ENCODE measurements at places on chromosomes 7 and 10.

- DNase-seq: no peak
Measured at GRCh38 chr10:11699550-11700097, 42.6 kb upstream of the ECHDC3 start.

GRCh38 chr10:69327463-69328379 lies 49.4 kb downstream of the HK1 start:
- DNase-seq: peak; percentile 9

GRCh38 chr10:126034586-126034985 lies 138.2 kb downstream of the FANK1 start:
- DNase-seq: no peak

DNA sequence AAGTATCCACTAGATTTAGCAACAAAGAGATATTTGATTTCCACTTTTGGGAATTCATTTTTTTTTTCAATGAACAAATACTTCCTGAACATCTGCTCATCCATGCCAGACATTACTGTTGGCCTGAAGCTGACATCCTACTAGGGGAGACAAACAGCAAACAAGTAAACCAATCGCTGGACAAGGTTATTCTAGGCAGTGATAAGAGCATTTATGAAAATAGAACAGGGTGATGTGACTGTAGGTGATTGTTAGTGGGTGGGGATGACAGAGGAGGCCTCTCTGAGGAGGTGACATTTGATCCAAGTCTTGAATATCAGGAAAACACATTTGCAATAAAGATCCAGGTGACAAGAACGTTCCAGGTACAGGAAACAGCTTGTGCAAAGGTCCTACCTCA lies 89.1 kb upstream of the FAM180A start:
- DNase-seq: no peak

- DNase-seq: peak; percentile 53
Measured at GRCh38 chr7:30028216-30028748, at the start of gene PLEKHA8. PLEKHA8 (plus strand) TSS chr7:30028412; CDS start chr7:30028763, 351 bp downstream.

DNA sequence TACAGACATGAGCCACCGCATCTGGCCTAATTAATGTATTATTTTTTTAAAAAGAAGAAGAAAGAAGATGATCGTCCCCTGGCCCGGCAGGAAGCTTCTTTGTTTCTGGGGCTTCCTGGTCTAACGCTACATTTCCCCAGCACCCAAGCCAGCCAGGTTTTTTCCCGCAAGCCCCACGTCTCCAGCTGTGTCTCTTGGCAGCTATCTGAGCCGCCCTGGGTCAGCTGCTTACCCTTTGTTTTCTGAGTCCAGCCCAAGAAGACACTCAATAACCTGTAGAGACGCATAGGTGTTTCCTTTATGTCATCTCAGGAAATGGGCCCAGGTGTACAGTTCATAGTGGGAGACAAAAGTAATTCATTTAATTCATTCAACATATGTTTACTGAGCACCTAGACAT lies 110.2 kb downstream of the MTPAP start:
- no peak for DNase-seq

- DNase-seq: no peak
Measured at GRCh38 chr7:152202056-152202455, 176.6 kb downstream of the GALNT11 start.

GRCh38 chr7:129376076-129376777 lies 58.0 kb upstream of the STRIP2 start:
- peak; percentile 22 for DNase-seq

- DNase-seq: peak; percentile 41
Measured at GRCh38 chr10:77037735-77038403, 599.7 kb downstream of the KCNMA1 start.
